ENCODE measurements at places on chromosomes 3 and 15.
A peak's percentile ranks its signal among the peaks of the same experiment; 100 is the strongest.

- DNase-seq = peak; percentile 29
These were observed 3.0 kb upstream of the MAP1A start for GRCh38 chr15:43514241-43515057.

GRCh38 chr3:18007980-18008379 lies 265.5 kb upstream of the TBC1D5 start:
- DNase-seq = no peak

DNA sequence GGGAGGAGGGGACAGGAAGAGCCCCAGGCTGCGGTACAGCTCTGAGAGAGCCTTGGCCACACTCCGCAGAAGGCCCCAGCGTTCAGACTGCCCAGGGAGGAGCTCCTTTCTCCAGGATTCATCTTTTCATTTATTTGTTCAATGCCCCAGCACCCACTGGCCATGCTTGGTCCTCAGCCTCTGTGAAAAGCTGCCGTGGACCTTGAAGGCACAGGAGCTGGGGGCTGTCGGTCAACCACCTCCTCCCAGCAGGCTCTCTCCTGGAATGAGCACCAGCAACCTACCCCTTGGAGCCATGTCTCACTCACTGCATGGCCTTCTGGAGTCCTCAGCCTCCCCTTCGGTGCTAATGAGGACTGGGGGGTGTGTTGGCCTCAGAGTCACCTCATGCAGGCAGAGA lies 21.6 kb upstream of the PRR23E start:
- no peak for DNase-seq

DNA sequence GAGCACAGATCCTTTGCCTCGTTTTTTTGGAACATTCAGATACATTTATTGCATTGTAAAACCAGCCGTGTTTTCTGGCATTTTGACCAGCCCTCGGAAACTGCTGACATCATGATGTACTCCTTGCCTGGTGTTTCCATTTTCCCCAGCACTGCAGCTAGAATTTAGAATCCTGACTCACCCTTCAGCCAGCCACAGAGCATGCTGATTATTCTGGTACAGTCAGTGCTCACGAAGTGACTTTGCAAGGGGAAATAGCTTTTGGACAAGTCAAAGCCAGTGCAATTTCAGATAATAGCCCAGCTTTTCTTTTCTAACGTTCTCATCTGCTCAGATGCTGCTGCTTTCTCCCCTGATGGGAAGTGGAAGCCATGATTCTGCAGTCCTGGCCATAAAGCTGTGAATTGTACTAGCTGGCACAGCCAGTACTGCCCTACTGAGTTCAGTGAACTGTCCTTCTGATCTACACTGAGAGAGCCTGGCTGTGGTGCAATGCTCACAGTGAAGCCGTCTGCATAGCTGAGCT lies 12.1 kb upstream of the CNBP start:
- no peak for DNase-seq

- DNase-seq = no peak
These were observed 26.9 kb upstream of the CA12 start for GRCh38 chr15:63408524-63408923.

DNA sequence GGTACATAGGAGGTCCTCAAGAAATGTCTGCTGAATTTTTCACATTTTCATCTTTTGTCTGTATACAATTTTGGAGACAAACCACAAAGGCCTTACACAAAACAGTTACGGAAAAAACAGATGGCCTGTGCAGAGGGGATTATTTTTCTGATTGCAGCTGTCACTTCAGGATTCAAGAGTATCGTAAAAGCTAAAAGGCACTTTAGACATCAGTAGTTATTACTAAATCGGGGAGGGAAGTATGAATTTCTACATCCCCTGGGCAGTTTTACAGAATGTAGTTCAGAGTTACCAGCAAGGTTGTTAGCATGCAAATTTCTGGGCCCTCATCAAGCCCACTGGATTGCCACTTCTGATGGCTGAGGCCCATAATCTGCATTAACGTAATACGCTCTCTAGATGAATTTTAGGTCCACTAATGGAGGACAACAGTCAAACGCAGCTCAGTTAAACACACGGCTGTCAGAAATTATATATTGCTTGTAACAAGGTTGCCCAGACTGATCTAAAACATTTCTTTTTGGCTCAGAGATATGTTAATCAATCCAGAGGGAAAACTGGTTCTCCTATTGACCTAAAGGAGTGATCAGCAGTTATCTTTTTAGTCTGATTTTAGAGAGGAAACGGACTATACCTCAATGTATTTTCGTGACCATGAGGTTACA lies 1.1 kb downstream of the RIOX2 start:
- no peak for DNase-seq

DNA sequence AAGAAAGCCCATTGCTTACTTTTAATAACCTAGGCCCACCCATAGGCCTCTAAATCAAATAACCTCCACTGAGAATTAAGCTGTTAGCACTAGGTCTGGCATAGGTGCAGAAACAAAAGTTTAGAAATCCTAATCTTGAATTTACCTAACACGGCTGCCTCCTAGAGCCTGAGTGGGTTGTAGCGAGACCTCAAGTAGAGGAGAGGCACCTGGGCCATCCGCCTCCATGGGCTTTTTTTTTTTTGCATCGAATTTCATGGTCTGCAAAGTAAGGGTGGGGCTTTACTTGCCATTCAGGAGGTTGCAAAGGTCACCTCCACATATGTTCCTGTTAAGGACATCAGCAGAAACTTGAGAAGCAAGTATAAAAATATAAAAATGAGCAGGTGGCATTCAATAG lies 6.6 kb upstream of the TPM1 start:
- DNase-seq = no peak

GRCh38 chr3:138023754-138024153 lies 13.8 kb downstream of the CLDN18 start:
- DNase-seq = no peak

- no peak for DNase-seq
These were observed 37.7 kb downstream of the SENP8 start for GRCh38 chr15:72155635-72156616.

GRCh38 chr3:197297002-197297401 lies 1.4 kb downstream of the DLG1 start:
- peak; percentile 50 for DNase-seq

DNA sequence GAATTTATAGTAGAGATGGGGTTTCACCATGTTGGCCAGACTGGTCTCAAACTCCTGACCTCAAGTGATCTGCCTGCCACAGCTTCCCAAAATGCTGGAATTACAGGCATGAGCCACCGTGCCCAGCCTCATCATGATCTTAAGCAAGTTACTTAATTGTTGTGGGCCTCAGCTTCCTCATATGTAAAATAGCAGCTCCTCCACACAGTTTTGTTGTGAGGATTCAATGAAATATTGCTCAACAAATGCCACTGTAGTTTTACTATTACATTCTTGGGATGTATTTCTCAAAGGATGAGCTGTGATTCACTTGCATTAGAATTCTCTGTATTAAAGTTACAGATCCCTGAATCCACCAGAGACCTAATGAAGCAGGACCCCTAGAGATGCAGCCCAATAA lies 168.8 kb downstream of the ADAMTS9 start:
- no peak for DNase-seq

- DNase-seq = no peak
These were observed 561.3 kb downstream of the IGSF11 start for GRCh38 chr3:118473343-118473742.

DNA sequence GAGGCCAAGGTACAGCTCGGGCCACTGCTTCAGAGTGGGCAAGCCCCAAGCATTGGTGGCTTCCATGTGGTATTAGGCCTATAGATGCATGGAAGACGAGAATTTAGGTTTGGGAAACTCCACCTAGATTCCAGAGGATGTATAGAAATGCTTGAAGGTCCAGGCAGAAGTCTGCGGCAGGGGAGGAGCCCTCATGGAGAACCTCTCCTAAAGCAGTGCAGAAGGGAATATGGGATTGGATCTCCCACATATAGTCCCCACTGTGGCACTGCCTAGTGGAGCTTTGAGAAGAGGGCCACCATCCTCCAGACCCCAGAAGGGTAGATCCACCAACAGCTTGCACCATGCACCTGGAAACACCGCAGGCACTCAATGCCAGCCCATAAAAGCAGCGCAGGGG lies 48.1 kb upstream of the XXYLT1 start:
- DNase-seq = peak; percentile 25

DNA sequence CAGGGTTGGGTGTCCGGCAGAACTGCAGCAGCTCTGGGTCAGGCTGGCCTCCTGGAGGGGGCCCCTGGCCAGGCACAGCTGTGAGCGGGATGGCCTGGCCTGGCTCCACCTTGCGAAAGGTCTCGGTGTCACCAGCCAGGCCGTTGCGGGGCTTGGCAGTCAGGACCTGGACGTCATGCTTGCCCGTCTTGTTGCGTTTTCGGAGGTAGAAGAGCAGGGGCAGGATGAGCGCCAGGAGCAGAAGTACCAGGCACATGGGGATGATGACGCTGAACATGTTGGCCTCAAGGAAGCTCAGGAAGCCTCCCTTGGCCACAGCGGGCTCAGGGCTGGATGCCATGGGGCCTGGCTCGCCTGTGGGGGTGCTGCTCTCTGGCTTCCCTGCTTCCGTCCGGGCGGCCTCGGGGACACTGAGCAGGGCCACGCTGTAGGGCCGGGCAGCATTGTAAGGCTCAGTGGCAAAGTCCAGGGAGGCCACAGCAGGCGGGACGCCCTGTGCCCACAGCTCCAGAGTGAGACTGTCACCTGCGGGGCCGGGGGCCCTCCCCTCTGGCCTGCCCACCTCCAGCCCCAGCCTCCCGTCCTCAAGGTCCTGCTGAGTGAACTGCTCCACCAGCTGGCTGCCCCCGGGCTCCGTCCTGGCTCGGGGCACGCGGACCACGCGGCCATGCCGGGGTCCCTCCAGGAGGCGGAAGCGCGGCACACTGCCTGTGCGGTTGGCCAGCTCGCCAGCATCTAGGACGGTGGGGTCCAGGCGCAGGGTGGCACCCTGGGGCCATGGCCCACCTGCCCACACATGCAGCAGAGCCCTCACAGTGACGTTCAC lies 28.1 kb downstream of the SNX33 start:
- no peak for DNase-seq

DNA sequence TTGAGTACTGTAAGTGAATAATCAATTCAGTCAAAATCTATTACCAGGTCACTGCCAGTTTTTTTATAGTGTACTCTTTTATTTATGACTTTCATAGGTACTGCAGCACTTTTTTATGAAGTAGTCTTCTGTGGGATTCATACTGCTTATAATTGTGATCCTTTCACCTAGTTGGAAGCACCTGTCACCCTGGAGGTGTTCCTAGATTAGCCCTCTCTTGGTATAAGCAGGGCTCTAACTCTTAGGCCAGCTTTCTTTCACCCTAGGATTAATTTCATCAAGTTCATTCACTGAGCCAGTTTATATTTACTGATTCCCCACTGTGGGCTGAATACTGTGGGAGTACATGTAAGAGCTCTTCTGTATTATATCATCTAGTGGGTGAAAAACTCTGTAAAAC lies 65.9 kb upstream of the MLF1 start:
- no peak for DNase-seq

DNA sequence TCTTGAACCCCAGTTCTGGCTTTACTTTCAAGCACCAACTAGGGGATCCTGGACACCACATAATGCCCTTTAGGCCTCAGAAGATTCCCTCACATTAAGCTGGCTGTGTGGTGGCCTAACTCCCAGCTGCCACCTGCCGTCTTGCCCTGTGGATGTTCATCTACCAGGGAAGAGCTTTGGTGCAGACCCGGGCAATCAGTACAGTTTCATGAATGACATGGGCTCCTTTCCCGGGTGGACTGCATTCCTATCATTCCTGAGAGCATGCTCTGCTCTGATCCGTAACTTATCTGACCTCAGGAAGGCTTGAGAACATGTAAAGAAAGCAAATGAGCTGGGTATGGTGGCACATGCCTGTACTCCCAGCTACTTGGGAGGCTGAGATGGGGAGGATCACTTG lies 50.0 kb upstream of the GSK3B start:
- no peak for DNase-seq

DNA sequence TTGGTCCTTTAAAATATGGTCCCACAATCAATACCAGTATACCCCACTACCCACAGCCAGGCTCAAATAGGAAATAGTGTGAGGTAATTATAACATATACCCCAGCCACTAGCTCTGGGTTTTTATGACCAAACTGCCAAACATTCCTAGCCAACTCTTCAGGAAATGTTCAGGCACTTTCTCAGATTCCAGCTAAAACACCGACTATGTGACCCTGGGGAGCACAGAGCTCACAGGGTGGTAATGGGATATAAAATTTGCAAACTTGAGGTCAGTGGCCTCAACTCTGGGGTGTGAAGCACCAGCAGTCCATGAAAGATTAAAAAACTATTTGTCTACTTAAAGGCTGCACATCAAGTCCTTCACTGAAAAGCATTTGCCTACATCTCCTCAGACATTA lies 12.9 kb downstream of the FBN1 start:
- DNase-seq = no peak

DNA sequence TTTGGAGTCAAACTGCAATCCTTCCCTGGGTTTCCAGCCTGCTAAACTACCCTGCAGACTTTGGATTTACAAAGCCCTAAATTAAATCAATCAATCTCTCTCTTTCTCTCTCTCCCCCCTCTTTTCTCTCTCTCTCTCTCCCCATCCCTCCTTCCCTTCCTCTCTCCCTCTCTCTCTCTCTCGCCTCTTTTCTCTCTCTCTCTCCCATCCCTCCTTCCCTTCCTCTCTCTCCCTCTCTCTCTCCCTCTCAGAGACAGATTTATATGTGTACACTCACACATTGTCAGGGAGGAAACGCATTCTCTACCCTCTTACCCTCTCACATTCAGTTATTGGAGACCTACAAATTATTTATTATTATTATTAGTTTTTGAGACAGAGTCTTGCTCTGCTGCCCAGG lies 47.0 kb downstream of the GRK7 start:
- no peak for DNase-seq

DNA sequence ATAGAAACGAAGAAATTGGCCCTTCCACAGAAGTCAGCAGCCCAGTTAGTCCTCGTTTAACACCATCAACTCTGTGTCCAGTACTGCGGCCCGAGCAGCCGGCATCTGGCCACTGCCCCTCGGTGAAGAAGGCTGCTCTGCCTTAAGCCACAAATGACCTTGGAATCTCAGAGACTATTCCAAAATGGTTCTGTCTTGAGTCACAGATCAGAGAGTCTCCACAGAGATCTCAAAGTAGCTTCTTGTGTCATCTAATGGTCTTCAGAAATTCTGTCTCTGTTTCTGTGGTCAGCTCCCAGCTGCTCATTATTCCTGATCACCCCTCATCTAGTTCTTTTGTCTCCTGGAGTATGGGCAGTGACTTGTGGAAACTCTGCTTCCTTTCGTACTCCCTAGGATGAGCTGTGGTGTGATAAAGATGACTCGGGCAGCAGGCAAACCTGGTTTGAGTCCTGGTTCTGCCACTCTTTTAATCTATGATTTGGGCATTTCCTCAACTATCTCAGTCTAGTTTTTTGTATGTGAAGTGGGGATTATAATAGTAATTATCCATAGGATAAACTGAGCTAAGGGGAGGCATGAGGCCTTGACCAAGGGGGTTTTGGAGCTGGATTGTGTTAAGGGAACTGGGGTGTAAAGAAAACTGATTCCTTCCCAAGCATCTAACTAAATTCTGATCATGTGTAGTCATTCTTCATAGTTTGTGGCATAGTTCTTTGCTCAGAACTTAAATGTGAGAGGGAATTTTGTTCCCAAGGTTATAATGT lies 22.6 kb downstream of the CRTC3 start:
- DNase-seq = no peak

GRCh38 chr3:20344400-20344959 lies 158.5 kb upstream of the SGO1 start:
- DNase-seq = no peak

- DNase-seq = no peak
These were observed 22.5 kb downstream of the LRRC28 start for GRCh38 chr15:99273801-99274200.

GRCh38 chr3:85560088-85560785 lies 601.4 kb downstream of the CADM2 start:
- peak; percentile 42 for DNase-seq
